ENCODE measurements at places on chromosomes 6 and 20.

GRCh38 chr6:111551521-111552231 lies 54.0 kb downstream of the TRAF3IP2 start:
- DNase-seq: no peak

DNA sequence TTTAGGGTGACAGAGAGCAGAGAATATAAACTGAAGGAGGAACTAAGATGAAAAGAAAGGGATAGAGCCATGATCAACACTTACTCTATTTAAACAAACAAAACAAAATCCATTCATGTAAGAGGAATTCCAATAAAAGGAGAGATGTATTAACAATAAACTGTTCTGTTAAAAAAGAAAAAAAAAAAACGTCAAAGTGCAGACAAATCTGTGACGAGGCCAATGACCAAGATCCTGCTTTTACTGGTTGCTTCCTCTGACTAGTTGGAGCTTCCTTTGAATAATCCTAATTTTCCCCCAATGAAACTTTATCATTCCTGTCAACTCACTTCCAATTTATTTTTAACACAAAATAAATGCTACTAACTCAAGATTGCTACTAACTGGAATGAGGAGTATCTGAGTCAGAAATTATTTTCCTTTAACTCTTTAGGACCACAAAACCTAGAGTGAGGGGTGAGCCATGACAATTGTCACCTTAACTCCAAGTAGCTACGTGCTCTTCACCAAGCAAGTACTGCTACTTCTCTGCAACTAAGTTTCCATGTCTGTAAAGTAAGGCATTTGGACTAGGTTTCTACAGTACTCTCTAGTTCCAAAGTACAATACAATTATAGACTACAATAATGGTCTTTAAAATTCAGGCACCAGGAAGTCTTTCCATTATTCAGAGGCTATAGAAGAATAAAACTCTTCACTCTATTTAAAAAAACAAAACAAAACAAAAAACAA lies 152.0 kb downstream of the PTPRK start:
- no peak for DNase-seq

DNA sequence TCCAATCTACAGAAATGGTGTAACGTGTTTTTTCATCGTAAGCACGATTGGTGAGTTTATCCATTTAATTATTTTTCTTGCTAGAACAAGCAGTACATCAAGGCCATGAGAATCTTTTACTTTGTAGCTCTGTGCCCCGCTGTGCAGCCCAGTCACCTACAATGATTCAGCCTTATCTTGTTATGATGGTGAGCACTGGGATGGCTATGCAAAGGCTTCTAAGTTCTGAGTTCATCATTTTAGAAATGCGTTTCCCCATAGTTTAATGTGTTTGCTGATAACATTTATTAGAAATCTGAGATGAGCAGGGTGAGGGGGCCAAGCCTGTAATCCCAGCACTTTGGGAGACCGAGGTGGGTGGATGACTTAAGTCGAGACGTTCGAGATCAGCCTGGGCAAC lies 111.8 kb upstream of the QKI start:
- no peak for DNase-seq

DNA sequence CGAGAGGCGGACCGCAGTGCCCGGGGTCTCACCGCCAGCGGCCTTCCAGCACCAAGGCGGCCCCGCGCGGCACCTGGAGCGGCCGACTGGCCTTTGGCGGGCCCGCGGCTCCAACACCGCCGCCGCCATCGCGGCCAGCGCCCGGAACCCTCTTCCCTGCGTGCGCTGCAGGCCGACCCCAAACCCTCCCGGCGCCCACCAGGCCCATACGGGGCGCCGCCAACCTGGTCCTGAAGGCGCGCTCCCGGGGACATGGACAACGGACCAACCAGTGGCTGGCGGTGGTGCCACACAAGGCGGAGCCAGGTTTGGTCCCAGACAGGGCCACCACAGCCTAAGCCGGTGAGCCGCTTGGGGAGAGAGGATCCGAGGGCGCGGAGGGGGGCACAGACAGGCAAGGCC lies 1514.8 kb upstream of the DEFB115 start:
- DNase-seq: no peak

DNA sequence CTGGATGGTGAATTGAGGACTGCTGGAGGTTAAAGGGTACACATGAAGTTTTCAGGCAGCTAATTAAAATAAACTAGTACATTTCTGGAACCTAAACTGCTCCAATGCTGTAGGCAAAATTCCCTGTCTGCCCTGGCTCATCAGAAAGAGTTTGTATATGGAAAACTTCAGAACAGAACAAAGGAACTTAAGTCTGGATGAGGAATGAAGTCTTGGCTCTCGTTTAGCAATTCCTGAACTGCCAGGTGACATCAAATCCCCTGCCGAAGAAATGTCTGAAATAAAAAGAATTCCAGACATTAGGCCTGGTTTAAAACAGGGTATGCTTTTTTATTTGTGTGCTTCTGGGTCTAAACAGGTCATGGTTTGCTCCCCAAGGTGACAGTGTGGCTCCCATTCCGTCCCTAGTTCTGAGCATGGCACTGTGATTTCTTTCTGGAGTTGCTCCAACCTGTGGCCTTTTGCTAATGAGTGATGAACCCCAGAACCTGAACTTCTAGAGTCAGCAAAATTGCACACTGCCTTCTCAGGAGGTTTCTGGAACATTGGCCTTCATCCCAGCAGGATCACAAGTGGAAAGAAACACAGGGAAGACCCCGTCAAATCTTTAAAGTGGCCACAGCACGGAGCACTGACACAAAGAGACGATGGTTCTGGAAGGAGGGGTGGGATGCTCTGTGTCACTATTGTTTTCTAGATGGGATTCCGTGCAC lies 129.4 kb upstream of the NAA20 start:
- DNase-seq: no peak

DNA sequence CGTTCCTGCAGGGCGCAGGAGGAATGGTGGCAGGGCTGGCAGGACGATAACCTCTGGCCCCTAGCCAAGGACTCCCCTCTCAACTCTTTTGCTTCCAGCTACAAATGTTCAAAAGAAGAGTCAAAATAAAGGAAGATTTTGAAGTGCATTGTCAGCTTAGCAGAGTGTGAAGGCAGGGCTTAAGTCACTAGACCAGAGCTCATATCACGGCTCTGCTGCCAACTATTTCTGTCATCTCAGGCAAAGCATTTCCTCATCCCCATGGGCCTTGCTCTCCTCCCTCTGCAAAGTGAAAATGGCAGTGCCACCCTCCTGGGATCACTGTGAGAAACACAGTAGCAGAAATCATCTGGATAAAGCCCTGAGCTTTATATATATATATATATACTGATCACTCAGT lies 36.7 kb downstream of the CFAP61 start:
- DNase-seq: no peak

Data from RWPE1 (cell line).